ENCODE measurements at places on chromosomes 1 and 21.

GRCh38 chr1:71086331-71086730, 5.5 kb upstream of the ZRANB2 start:
- no peak for DNase-seq

GRCh38 chr1:155171836-155172731, 1.0 kb downstream of the KRTCAP2 start:
- peak; percentile 40 for DNase-seq

GRCh38 chr1:163022129-163022528, 47.0 kb upstream of the RGS4 start:
- DNase-seq: no peak

DNA sequence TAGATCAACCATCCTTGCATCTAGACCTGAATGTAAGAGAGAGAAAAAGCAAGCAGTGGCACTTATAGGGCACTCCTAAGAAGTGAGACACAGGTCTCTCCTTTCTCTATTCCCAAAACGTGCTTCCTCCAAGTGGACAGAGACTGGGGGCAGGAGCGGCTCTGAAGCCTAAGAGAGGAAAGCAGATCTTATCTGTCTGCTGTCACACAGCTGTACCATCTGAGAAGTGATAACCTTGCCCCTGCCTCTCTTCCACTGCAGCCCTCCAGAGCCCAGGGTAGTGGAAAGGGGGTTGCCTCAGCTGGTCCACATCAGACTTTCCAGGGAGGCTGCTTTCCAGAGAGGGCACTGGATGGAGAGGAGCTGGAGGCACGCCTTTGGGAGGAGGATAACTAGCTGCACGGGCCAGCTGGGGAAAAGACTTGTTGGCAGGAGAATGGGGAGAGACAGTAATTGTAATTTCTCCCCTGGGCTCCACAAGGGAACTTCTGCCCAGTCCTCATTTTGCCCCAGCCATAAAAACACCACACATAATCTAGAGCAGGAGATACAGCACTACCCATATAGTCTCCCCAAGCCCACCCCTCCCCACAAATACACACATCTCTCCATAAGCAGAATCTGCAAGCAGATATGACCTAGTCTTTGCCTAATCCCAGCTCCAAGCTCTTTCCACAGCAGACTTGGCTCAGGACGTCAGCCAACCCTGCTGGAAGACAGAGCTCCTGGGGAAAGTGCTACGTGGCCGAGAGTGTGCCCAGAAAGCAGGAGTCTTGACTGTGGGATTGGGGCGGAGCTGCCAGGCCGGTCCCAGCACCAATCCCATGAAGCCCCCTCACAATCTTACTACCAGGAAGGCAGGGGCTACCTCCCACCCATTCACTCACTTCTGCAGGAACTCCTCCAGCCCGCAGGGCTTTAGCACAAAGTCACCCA, 31.2 kb downstream of the PIK3C2B start:
- no peak for DNase-seq

DNA sequence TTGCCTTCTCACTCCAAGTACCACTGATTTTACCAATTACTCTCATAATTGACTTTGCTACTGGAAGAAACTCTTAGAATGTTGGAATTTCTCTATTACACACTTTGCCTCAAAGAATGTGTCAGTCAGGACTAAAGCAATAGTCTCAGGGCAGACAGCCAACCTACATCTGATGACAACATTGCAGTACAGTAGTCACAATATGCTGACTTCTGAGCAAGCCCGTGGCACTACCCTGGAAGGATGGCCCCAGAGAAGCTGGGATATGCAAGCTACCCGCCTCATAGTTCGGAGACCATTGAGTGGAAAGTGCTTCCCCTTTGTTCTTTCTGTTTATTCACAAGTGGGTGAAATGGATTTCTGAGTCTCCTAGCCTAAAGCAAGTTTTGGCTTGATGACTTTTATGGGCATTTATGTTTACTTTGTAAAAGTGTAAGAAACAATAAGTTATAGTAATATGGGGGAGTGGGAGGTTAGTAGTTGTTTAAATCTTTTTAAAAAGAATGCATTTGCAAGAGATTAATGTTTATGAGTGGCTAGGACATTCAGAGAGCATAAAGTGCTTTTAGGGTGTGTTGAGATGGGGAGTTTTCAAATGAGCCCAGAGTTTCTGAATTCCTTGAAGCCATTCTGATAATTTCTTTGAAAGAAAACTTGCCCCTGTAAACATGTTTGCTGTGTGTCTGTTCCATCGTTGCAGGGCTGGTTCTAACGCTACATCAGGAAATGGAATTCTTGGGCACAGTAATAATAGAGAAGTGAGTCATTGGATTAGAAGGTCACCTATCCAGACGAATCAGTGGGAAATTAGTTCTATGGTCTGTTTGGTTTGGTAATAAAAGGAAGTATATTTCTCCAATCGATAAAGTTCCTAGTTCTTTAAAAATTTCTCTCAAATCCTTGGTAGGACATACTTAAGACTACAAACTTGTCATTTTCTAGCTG, 63.8 kb downstream of the LMO4 start:
- no peak for DNase-seq

DNA sequence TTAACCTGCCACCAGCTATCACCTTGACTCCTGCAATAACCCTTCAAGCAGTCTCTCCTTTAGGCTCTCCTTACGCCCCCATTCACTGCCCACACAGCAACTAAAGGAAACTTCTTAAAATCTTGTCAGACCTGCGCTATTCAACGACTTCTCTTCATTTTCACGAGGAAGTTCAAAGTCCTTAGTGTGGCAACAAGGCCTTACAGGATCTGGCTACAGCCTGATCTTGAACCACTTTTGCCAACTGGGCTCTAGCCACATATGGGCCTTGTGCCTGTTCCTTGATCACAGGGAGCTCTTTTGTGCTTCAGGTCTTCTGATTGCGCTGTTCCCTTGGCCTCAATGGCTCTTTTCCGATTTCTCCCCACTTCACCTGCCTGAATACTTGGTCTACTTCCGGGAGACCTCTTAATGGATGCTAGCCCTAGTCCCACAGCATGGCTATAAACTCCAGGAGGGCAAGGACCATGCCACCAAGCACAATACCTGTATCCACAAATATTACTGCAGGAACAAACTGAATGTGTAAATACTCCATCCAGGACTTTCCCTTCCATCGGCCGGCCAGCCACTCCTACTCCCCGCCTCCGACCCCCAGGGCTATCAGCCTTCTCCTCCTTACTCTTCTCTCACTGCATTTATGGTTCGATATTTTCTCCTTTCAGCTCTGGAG, 2.3 kb upstream of the CTNNBIP1 start:
- DNase-seq: no peak

- DNase-seq: no peak
These were observed 49.1 kb upstream of the CCDC27 start for GRCh38 chr1:3702990-3703728.

GRCh38 chr1:34057347-34058130, 107.5 kb downstream of the CSMD2 start:
- DNase-seq: no peak

GRCh38 chr1:119004129-119004527, 16.0 kb upstream of the TBX15 start:
- DNase-seq: no peak

GRCh38 chr1:245463392-245464165, 308.8 kb downstream of the KIF26B start:
- DNase-seq: no peak

DNA sequence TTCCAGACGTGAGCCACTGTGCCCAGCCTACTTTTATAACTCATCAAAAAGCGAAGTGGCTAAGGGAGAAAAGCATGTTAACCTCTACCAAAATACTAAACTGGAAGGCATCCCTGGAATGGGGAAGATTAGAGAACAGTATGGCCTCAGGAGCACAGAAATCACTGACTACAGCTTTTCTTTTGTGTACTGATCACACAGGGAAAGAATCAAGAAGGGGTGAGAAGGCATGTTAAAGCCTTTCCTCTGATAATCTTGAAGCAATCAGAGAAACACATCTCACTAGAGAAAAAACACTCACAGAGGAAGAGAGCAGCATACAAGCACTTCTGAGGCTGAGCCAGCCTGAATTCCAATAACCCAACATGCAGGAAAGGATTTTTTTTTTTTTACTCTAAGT, 10.7 kb downstream of the PCAT6 start:
- no peak for DNase-seq

DNA sequence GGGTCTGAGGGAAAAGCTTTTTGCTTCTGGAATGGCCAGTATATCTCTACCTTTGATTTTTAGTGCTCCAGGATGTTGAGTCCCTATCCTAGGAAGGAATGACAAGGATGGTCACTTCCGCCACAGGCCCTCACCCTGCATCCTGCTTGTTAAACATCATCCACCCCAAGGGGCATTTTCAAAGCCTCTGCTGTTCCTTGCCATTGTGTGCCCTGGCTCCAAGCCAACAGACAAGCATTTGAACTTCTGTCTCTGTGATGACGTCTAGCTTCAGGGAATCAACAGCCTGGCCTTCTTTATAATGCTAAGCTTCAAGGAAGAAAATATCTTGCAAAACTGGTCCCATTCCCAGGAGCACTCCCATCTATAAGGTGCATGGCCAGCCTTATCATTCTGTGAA, 12.3 kb upstream of the JAM2 start:
- no peak for DNase-seq

DNA sequence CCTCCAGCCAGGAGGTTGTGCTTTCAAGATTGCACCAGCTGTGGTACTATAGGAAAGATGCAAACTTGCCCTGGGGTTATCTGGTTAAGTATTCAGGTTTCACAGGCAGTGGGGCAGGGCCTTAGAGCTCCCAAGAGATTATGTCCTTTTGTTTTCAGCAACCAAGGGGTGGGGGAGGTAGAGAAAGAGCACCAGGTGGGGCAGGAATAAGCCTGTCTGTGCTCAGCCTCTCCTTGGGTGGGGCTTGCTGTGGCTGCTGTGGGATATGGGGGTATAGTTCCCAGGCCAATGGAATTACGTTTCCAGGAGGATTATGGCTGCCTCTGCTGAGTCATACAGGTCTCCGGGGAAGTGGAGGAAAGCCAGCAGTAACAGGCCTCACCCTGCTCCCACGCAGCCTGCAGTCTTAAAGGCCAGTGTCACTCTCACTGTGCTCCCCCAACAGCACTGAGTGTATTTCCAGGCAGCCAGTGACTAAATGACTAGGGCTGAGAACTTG, 508.6 kb downstream of the RWDD3 start:
- DNase-seq: no peak

DNA sequence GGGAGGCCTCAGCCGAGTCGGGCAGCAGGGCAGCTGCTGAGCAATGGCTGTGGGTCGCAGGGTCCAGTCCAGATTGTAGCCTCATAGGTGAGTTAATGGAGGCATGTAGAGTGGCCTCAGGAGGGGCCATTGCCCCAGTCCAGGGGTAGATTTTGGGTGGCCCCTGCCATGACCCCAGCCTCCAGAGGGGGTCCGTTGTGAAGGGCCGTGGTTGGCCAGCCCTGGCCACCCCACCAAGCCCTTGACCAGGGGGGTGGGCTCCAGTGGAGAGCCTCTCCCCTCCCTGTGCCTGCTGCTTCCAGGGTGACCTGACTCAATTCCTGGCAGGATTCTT, 26.1 kb downstream of the TRPM2 start:
- no peak for DNase-seq

GRCh38 chr1:20439282-20439681, 46.7 kb downstream of the CAMK2N1 start:
- no peak for DNase-seq

DNA sequence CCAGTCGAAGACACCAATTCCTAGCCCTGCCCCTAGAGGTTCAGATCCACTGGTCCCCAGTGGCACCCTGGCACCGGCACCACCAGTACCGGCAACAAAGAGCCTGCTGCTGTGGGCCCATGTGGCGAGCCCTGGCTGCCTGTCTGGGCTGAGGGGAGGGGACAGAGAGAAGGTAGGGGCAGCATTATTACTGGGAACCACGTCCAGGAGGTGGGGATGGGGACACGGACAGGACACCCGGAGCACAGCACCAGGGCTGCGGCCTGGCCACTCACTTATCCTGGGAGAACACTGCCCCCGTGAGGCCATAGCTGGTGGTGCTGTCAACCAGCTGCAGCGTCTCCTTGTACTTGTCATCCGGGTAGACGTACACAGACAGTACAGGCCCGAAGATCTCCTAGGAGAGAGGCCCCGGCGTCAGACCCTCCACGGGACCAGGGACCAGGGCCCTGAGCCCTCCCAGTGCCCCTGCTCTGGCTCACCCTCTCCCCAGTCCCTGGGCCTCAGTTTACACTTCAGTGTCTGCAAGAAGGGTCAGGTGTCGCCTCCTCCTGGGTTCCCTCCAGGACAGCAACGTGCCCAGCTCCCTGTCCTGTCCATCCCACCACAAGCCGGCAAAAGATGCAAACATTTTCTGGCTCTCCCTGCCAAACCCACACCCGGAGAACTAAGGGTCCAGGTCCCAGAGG, 15.8 kb upstream of the TAS1R2 start:
- peak; percentile 76 for DNase-seq

DNA sequence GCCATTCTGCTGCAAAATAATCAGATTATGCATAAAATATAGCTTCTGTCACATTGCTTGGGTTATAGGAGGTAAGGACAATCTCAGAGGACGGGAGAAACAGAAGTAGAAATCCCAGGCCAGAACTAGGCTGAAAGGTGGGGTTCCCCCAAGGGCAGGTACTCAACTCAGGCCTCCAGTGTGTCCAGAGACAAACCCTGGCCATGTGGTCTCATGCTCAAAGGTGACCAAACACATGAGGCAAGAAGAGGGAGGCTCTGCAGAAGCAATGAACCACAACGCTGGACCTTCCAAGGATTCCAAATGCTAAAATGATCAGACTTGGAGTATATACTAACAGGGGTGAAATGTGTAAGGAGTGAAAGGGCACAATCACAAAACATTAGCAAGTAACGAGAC, 103.8 kb downstream of the DMRTB1 start:
- DNase-seq: no peak

DNA sequence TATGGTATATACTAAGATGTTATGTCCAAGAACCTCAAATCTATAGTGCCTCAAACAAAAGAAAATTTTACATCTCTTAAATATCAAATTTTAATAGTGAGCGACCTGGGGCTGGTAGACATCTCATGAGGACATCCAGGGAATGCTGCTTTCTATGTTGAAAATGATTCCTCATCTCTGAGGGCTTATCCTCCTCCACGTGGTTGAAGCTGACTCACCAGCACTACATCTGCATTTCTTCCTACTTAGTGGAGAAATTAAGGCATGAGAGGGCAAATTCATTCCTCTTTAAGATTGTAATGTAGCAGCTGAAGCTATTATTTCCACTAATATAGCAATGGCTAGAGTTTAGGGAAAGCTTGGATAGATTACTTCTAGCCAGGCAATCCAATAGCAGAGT, 529.5 kb downstream of the COL11A1 start:
- DNase-seq: no peak

GRCh38 chr1:161973924-161974845, 49.5 kb downstream of the OLFML2B start:
- DNase-seq: peak; percentile 72

DNA sequence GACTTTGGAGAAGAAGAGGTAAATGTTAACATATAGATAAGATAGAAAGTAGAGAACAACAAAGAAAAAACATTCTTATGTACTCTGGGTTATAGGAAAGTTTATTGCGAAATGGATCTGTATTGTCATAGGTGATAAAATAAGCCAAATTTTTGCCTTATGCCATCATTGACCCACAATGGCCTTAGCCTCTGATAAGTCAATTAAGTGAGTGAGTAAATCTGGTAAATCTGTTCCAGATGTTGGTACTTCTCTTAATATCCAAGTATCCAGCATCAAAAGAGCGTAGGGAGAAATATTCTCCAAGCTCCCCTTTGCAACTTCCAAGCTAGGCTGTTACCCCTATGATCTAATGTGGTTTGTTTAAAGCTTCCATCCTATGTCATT, 38.3 kb upstream of the CLCA4 start:
- DNase-seq: no peak

- no peak for DNase-seq
These were observed 779.7 kb downstream of the USP25 start for GRCh38 chr21:16509476-16509875.

- no peak for DNase-seq
These were observed 162.2 kb downstream of the RRAGC start for GRCh38 chr1:38697387-38697786.

Measured in left lobe of liver (tissue), 2 donors.